ENCODE measurements at places on chromosomes 1 and 21.

DNA sequence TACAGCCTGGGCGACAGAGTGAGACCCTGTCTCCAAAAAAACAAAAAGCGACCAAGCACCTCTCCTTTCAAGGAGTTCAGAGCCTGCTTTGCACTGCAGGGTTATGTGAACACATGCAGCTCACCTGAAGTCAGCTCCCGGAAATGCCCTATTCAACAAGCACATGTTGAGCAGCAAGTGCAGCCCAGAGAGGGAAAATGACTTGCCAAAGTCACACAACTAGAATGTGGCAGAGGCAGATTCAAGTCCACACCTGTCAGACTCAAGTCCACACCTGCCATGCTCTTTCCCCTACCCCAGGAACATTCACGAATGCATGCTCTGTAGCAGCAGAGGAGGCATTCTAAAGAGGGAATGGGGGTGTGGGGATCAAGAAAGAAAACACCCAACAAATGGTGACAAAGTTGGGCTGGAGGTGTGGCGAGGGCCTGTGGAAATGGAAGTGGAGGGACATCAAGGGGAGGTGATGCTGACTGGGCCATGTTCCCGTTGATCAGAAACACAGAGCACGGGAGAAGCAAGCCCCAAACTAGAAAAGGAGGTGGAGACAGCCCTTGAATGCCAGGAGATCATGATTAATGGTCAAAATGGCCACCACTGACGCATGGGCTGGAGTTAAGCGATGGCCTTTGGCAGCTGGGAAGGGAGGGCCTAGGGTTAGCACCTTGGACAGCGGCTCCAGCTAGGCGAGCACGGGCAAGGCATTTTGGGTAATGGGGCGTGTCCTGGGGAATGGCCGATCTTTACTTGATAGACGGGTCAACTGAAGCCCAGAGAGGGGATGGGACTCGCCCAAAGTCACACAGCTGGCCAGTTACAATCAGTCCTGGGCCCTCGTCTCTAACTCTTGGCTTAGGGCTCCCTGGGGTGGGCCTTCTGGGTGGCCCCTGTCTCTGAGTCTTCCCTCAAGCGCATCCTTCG, 21.5 kb downstream of the RAP1GAP start:
- DNase-seq: peak; percentile 47

- DNase-seq: no peak
Observed at GRCh38 chr1:78607334-78607927, 12.8 kb upstream of the IFI44L start.

DNA sequence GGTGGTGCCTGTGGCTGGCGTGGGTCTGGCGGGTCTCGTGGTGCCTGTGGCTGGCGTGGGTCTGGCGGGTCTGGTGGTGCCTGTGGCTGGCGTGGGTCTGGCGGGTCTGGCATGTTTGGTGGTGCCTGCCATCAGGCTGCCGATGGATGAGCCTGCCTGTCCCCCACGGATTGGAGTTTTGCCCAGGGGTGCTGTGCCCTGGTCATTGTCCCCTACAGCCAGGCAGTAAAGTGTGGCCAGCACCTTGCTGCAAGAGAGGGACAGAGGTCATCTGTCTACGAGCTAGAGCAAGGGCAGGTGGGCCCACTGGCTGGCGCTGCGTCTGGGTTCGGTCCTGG, 41.8 kb downstream of the SKI start:
- DNase-seq: no peak

DNA sequence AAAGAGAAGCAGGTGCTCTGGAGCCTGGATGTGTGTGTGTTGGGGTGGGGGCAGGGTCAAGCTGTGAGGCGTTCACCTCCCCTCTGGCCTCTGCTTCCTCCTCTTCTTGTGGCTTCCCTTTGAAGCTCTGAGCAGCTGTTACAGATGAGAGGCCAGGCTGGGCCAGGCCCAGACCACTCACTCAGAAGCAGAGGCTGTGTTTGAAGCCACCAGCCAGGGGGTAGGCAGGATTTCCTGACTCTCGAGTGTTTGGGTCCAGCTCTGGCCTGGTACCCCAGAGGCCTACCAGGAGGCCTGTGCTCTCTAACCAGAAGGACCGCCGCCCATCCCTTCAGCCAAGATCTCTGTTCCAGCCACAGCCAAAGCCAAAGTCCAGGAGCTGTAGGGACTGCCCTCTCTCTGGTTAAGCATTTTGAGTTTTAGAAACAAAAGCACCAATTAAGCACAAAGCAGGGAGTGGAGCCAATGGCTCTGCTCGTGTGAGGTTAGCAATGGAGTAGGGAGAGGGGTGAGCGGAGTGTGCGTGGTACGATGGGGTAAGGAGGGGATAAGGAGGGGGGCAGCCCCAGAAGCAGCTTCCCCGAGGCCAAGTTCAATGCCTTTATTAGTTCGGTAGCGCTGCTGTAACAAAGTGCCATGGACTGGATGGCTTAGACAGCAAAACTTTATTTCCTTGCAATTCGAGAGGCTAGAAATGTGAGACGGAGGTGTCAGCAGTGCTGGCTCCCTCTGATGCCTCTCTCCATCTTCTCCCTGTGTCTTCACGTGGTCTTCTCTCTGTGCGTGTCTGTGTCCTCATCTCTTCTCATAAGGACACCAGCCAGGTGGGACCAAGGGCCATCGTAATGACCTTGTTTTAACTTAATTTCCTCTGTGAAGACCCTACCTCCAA, 20.5 kb downstream of the RCSD1 start:
- DNase-seq: no peak

DNA sequence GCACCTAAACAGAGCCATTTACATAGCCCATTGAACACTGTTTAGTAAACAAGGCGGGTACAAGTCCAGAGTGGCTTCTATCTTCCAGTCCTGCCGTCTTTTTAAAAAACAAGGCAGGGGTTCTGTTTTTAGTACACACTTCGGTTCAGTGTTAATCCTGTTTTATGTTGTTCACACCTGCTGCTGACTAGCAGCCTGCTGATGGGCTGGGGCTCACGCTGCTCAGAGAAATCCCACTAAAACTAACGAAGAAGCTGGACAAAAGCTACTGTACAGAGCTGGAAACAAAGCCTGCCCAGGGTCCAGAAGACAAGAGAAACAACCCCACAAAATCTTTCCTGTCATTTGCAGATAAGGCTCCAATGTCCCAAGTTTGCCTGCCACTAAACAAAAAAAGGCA, 13.2 kb downstream of the ESRRG start:
- DNase-seq: no peak

DNA sequence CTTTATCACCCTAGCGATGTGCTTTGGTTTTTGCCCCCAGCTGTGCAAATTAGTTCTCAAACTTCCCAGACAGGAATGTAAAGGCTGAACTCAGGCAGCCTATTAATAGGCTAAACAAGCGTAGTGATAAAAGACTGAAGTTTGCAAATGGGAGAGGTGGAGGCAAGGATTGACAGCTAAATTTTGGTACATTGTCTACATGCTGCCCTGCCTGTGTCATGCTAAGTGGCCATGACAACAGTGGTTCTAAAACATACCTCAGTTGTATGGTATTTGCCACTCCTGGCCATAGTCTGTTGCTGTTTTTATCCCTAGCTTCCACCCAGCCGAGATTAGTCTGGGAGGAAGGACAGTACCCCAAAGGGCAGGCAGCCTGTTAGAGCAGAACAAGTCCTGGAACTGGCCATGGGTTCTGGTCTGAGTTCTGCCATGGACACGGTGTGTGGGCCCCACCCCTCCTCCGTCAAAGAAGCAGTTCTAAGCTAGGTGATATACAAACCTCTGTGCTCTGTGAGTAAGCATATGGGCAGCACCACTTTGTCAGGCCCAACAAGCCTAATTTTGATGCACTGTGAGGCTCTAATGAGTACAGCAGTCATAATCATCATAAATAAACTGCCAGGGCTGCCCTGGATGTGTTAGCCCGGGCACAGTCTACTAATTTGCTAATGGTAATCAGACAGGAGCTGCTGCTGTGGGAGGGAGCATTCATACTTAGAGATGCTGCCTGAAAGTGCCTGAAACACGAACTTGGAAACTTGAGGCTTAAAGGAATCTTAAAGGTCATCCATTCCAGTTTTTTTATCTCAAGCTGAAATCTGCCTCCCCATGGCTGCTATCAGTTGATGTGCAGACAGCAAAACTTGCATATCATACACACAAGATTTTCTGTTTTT, 177.1 kb downstream of the HHAT start:
- DNase-seq: peak; percentile 14

GRCh38 chr1:76031496-76031895, 43.0 kb upstream of the ST6GALNAC3 start:
- no peak for DNase-seq

DNA sequence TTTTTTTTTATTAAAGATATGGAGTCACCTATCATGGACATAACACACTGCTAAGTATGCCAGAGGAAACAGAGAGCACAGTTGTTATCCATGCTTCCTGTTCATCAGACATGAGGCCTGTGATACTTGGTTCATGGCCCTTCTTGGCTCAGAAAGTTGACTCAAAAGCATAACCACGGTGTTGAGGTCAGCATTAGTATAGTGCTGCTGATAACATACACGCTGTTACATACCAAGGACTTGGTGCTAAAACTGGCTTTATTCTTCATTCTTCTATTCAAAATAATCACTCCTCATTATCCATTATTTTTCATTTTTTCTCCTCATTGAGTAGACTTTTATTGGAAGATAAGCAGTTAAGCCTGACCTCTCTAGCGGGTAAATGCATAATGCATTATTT, 464.1 kb downstream of the ADGRL2 start:
- DNase-seq: no peak

DNA sequence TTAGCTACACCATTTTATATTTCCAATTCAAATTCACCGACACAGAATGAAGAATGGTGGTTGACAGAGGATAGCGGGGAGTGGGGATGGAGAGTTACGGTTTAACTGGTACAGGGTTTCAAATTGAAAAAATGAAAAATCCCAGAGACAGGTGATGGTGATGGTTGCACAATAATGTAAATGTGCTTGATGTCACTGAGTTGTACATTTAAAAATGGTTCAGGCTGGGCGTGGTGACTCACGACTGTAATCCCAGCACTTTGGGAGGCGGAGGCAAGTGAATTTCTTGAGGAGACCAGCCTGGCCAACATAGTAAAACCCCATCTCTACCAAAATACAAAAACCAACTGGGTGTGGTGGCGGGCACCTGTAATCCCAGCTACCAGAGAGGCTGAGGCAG, 31.2 kb upstream of the SHCBP1L start:
- DNase-seq: no peak

DNA sequence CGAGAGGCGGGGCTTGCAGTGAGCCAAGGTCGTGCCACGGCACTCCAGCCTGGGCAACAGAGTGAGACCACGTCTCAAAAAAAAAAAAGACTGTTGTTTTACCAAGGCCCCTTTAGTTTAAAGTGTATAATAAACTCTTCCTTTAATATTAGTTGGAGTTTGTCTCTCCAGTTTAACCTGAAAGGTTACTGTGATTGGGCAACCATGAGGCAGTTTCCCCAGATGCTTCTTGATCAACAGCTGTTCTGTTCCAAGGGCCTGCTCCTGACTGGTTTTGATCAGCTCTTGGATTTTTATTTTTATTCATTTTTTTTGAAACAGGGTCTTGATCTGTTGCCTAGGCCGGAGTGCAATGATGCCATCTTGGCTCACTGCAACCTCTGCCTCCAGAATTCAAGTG, 18.1 kb upstream of the C2CD2 start:
- no peak for DNase-seq

DNA sequence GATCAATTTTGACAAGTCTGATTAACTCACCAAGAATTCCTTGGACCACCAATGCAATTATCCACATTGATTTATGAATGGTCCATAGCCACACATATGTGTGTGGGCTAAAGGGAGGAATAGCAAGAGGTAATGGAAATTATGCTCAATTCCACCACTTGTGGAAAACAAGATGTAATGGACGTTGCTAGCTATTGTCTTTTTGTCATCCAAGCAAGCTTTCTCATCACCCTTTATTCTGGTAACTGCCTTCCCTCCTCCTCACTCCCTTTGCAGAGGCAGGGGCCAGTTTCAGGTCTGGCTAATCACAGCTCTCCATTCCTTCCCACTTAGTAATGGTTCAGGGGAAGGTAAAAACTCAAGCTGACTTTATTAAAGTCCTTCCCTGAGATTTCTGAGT, 24.7 kb upstream of the RAB3GAP2 start:
- DNase-seq: no peak

GRCh38 chr1:113252166-113252565, 138.1 kb upstream of the MAGI3 start:
- no peak for DNase-seq

GRCh38 chr1:230132758-230133157, 65.7 kb downstream of the GALNT2 start:
- DNase-seq: no peak

- no peak for DNase-seq
Observed at GRCh38 chr1:110102081-110102480, 10.2 kb upstream of the UBL4B start.

GRCh38 chr1:117094841-117095604, 26.5 kb downstream of the TRIM45 start:
- DNase-seq: no peak

DNA sequence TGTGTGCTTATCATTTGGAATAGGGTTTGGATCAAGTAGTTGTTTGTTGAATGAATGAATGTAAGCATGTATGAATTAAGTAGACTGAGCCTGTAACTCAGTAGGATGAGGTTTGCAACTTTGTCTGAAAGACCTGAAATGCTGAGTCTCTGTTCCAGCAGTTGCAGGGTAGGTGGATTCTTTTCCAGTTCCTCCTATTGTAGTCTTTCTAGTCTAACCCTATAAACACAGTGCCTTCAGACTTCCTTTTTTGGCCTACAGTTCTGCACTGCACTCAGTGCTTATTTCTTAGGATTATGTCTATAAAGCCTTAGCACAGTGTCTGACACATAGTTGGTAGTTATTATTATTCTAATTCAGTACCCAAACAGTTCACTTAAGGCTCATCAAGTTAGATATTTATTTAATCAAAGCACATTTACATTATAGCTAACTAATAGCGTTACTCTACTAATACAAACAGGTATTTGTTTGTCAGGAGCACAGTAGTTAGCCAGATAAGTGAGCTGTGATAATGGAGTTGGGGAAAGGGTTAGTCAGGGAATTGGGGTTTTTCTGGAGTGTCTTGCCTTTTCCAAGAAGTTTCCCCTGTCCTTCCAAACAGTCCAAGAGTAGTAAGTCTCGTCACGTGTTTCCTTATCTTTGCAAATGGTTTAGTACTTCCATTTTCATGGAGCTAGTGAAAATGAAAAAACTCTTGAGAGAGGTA, 45.0 kb downstream of the ABCD3 start:
- DNase-seq: no peak

Measured in cerebellar cortex (tissue), 1 donor.